Immature natural killer cell (primary cell): ENCODE measurements at places on chromosomes 7 and 10.

DNA sequence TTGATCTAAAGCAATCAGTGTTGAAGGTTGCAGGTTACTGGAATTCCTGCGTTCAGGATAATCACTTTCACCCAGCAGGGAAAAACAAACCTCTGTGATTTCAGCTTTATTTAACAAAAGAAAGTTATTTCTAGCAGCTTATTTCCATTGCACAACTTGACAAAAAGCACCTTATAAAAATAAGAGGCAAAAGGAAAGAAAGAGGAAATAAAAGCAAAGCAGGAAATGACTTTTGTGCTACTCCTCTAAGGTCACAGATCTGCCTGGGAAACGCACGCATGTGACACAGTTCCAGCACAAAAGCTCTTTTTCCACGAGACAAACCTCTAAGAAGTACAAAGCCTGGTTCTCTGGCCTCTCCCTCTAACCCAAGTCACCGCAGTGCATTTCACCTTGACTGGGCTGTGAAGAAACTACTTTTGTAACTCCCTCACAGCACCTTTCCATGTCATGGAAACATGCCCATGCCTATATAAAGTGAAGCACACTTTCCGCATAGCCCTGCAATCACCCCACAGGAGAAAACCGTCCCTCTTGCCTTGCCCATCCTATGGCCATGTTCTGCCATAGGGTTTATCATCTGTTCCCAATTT lies 870 bp downstream of the ANK3 start:
- DNase-seq, result no peak

DNA sequence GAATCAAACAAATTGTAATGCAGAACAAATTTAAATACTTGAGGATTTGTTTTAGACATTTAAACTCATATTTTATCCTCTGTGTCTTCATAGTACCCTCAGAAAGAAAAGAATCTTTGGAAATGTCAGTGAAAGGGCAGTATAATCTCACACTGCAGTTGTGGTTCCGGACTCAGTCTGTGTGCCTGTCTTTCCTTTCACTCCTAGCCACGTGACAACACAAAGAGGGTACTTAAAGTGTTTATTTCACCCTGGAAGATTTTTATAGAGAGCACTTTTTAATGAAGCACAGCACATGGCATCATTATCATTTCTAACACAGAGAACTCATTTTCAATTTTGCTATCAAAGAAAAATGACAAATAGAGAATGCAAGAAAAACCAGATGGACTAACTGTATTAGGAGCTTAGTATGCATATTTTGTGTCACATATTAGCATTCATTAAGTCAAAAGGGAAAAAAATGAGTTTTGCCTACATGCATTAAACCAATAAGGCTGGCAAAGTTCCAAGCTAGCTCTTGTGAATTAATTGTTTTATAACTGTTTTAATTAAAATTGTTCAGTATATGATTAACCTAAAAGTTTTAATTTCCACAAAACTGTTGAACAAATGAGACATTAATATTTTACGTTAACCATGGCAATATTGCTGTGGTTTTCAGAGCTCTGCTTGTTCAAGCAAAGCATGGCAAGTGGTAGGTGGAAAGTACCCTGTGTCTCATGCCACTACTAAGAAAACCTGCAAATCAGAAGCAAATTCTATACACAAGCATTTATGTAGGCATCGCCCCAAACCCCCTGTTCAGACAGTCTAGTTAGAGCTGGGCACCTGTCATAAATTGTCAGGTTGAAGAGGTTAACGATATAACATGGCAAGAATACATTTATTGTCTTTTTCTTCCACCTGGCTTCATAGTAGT lies 65.9 kb downstream of the AUTS2 start:
- DNase-seq, result no peak

GRCh38 chr7:145644426-145645134 lies 472.0 kb upstream of the CNTNAP2 start:
- DNase-seq, result no peak

- DNase-seq, result no peak
These were observed 20.8 kb downstream of the WDFY4 start for GRCh38 chr10:48705401-48705938.

GRCh38 chr7:110090110-110090820 lies 1000.7 kb upstream of the LRRN3 start:
- DNase-seq, result no peak

DNA sequence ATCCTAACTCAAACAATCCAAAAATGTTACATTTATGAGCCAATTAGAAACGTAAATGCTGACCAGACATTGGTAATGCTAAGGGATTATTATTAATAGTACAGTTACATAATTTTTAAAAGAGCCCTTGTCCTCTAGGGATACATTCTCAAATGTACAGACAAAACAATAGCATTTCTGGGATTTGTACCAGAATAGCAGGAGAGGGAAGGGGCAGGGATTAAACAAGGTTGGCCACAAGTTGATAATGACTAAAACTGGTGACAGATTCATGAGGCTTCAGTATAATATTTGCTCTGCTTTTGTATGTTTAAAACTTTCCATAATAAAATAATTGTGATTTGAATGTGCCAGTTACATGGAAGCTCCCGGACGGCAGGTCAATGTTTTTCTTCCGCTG lies 27.0 kb downstream of the HSPA12A start:
- DNase-seq, result no peak

- DNase-seq, result no peak
These were observed 150.9 kb upstream of the MEOX2 start for GRCh38 chr7:15837306-15837950.

DNA sequence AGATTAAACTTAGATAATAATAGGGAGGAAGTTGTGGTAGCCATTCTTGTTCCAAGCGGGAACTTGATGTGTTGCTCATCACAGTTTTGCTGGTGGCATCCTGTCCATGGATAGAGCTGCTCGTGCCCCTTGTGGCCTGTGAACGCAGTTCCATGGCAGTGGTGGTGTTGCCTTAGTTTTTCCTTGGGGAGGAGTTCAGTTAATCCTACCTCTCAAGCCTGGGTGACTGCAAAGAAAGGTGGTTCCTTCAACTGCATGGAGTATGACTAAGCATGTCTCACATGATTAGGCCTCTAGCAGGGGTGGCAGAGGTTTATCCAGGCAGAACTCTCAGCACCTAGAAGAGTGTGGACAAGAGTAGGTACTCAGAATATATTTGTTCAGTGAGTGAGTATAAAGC lies 99.7 kb downstream of the MAPK8 start:
- DNase-seq, result no peak

DNA sequence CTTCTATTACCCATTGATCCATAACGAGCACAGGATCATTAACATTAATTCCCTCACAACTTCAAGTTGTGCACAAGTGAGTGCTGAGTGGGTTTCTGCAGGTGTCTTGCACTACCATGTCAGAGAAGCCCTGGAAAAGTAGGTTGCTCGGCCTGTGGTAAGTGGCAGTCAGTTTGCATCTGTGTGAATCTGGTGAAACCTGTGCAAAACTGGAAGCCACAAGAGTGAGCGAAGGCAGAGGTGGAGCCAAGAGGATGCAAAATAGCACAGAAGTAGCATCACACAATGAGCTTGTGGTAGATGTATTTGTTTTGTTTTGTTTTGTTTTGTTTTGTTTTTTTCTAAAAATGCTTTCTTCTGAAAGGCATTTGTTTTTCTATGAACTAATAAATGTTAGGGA lies 181.5 kb downstream of the THSD7A start:
- no peak for DNase-seq

- DNase-seq, result no peak
These were observed 4.4 kb downstream of the MRLN start for GRCh38 chr10:59748834-59749233.

GRCh38 chr10:58209669-58210068 lies 58.0 kb downstream of the IPMK start:
- no peak for DNase-seq

DNA sequence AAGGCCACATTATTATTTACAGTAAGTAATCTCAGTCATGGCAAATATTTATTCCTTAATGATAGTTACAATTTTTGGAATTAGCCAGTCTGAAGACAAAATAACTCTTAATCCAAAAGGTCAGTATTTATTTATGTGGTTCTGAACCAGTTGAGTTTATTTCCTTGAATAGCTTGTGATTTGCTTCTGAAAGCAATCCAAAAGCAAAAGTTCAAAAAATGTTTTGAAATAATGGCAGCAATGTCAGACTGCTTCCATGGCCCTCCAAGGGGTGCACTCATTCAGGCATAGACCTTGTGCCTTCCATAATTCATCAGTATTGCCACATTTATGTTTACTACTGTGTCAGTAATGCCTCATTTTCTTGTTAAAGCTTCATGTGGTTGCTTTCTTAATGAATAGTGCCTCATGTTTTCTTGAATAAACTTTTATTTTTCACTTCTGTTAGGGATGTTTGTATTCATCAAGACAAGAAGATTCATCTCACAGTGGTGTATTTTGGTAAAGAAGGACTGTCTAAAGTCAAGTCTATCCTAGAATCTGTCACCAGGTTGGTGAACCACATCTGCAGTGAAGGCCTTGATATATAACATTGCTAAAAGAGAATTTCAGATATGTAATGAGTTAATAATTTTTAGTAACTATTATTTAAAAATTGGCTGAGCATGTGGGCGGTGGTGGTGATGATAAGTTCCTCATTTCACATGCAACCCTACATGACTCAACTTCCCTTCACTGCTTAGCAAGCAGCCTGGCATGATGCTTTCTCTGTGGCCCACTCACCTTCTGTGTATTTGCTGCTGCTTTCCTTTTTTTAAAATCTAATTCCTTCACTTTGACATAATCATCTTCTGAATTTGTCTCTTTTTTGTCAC lies 22.0 kb downstream of the CSGALNACT2 start:
- no peak for DNase-seq

DNA sequence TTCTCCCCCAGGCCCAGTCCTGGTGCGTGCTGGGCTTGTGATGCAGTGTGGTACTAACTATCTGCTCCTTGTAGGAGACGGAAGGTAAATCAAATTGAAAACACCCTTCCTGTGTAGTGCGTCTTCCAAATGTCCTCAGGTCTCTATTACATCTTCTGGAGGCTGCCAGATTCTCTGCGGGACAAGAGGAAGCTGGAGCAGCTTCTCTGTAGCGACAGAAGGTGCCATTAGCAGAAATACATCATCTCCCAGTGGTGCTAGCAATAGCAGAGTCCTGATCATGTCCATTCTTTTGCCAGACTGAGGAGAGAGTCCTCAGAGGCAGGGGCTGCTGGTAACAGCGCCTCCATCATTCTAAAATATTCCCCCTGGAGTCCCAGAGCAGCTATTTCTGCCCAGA lies 675.2 kb downstream of the LRMDA start:
- DNase-seq, result no peak

DNA sequence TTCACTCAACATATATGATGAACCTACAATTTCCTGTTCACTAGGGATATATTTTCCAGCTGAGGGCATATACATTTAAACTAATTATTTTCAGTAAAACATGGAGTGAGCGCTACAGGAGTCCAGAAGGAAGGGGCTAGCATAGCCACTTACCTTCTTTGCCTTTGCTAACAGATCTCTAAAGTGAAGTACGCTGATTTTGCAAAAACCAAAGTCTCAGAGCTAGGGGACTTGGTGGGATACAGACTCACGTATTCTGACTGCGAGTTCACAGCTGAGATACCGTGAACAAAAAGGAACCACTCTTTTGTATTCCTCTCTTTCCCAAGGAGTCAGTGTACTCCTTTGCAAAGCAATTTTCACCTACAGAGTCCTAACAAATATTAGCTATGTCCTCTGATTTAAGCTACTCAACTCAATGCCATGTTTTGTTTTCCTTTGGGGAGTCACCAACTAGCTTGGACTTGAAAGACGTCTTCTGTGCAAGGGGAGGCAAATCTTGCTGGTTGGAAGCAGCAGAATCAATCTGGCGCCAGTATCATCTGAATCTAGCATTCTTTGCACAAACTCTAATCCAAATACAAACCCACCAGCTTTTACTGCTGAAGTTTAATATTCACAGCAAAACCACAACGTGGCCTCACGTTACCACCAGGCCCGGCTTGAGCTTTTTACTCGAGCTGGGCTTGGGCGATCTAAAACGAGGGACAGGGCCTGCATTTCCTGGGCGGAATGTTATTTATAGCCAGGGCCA lies 657 bp downstream of the CDNF start:
- no peak for DNase-seq

DNA sequence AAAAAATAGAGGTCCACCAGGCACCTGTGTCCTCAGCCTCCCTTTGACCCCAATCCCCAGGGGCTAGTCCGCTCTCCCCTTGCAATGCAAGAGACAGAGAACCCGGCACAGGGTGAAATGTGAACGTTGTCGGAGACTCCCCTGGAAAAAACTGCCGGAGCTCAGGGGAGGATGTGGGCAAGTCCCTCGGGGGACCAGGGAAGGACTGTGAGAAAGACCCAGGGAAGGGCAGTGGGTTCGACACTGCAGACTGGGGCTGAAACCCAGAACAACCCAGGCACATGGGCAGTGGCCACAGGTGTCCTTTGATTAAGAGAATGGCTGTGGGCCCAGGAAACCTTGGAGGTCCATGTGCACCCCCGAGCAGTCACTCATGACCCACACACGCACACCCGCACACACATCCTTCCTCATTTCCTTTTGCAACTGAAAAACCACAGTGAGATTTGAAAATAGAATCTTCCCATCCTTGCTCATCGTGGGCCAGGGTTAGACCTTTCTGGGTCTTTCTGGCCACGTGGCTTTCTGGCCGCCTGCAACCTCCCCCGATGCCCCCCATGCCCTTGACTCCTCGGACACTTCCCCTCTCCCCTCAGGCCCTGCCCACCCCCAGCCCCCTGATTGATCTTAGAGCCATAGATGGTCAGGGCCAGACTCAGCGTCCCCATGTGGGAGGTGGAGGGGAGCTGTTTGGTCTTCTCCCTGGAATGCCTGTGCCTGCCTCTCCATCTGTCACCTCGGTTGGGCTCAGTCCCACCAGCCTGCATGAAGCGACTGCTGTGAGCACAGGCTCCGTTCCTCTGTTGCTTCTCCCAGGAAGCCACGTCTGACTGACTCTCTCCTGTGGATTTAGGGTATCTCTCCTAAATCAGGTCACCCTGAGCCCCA lies 7.9 kb downstream of the LAT2 start:
- peak; percentile 63 for DNase-seq

- DNase-seq, result no peak
These were observed 39.6 kb downstream of the KIAA1549 start for GRCh38 chr7:138941545-138941944.

GRCh38 chr10:44466236-44466635 lies 81.3 kb upstream of the CXCL12 start:
- DNase-seq, result no peak

DNA sequence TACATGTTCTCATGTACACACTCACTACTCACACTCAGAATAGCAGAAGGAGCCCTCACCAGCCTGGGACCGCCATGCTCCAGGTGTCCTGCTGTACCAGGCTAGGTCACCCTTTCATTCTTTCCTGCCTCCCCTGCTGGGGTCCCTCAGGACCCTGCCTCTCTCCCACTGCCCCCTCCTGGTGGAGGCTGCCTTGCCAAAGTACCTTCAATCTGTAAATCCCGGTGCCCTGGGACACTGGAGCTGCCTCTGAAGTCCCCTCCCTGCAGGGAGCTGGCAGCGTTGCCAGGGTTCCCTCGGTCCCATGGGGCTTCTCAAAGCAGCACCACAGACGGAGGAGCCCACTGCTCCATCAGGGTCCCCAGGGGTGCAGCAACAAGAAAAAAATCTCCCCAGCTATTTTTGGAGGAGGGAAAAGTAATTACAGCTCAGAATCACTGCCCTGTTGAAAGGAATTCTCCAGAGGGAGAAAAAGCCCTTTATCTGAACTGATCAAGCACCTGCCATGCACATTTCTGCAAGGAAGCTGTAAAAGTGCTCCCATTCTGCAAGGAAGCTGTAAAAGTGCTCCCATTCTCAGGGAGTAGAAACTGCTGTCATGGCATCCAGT lies 259.9 kb downstream of the PTPRN2 start:
- no peak for DNase-seq

- no peak for DNase-seq
These were observed 9.2 kb downstream of the SNX13 start for GRCh38 chr7:17931069-17931468.
